CD8-positive, alpha-beta memory T cell (primary cell): ENCODE measurements at places on chromosomes 6 and 20. TPM values are rescaled to one million over a fixed set of nuclear protein-coding genes. Genes with fewer than 3 reads are reported as not detected.

The TSHZ2 gene
- 1.5 TPM for total RNA-seq

The COL19A1 gene
- 0.07 TPM for total RNA-seq

The OR11A1 gene
- total RNA-seq: not detected

The SNAP91 gene
- total RNA-seq: not detected

The SLC22A3 gene
- total RNA-seq: not detected

The PAX1 gene
- not detected for total RNA-seq

DNA sequence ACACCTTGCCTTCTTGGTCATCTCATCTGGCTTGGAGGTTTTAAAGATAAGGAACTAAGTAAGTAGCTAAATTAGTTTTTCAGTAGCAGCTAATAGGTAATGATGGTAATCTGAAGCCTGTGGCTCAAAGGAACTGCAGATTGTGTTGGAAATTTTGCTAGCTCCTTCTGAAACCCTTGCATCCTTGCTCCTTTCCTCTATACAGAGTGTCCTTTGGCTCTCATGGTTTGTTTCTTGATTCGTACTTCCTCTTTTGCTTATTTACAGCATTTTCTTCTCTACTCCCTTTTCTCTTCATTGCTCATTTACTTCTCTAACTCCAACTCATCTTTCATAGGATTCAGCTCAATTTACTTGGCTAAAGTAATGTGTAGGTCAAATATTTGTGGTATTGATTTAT lies 19.0 kb downstream of the LRRC1 start:
- no peaks in the 10 kb centered on the region for H3K36me3 ChIP-seq
- H3K4me3 ChIP-seq: no peak overlapping the region
- H3K27ac ChIP-seq: no peak overlapping the region
- no peak for DNase-seq
- H3K27me3 ChIP-seq: no peaks in the 10 kb centered on the region
- H3K4me1 ChIP-seq: no peaks in the 10 kb centered on the region

- H3K4me3 ChIP-seq: no peak overlapping the region
- H3K27me3 ChIP-seq: no peaks in the 10 kb centered on the region
- no peaks in the 10 kb centered on the region for H3K36me3 ChIP-seq
- no peaks in the 10 kb centered on the region for H3K4me1 ChIP-seq
Observed at GRCh38 chr6:148427333-148427732, 84.7 kb downstream of the SASH1 start.

- H3K27me3 ChIP-seq: no peaks in the 10 kb centered on the region
- no peaks in the 10 kb centered on the region for H3K36me3 ChIP-seq
- H3K27ac ChIP-seq: no peak overlapping the region
- no peak for DNase-seq
- no peaks in the 10 kb centered on the region for H3K4me1 ChIP-seq
Observed at GRCh38 chr6:117992856-117993255, 85.8 kb downstream of the SLC35F1 start.
